ENCODE measurements at places on chromosomes 6 and 20.

GRCh38 chr20:54292185-54292584 is 84.3 kb downstream of the PFDN4 start:
- no peak for DNase-seq

- no peak for DNase-seq
Measured at GRCh38 chr6:162697872-162698403, 29.6 kb downstream of the PRKN start.

- DNase-seq, result peak; percentile 36
Measured at GRCh38 chr20:8803065-8803464, 265.8 kb upstream of the PLCB4 start.

GRCh38 chr20:46087161-46087560 is 2.6 kb downstream of the NCOA5 start:
- peak; percentile 9 for DNase-seq

- DNase-seq, result no peak
Measured at GRCh38 chr6:16822529-16822928, 61.3 kb upstream of the ATXN1 start.

- no peak for DNase-seq
Measured at GRCh38 chr6:133528566-133528965, 287.4 kb downstream of the EYA4 start.

DNA sequence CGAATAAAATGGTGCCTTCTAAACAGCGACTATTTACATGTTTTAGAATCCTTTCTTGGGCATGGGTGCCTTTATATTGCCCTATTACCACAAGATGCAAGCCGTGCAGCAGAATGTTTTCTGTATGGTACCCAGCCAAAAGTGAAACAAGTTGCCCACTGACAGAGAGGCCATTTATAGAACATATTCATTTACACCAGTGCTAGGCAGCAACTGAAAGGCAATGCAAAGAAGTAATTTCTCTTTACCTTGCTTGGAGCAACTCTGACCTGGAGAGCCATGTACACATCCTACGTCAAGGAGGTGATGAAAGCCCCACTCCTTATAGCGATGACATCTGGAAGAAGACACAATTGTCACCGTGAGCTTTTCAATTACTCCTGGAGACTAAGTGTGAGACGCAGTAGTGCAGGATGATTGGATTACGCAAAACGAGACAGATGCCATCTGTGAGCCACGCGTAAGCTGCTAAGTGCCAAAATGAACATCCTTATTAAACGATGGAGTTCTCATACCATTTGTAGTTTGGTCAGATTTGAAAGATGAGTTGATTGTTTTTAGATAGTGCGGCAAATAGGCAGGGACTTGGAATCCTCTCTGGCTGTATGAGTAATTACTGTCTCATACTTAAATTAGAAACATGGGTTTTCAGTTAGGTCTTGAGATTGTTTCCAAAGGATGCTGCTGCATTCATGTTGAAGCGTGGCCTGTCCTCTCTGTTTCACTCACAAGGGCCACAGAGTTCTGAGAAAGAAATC is at the start of gene TMEM244:
TMEM244 (minus strand) TSS at position 408 of the 758 bp plus-strand sequence; CDS start at position 281, 127 bp downstream.
- DNase-seq, result peak; percentile 79

DNA sequence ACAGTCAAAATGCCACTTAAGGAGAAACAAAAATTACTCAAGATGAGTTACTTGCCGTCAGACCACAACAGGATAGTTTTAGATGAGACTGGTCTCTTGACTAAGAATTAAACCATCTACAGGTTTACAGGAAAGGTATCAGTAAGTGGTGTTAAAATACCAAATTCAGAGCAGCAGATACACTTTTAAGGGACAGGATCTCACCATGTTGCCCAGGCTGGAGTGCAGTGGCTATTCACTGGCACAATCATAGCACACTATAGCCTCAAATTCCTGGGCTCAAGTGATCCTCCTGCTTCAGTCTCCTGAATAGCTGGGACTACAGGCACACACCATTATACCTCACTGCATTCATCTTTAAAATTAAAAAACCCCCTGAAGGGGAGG is 4.7 kb downstream of the MCCD1 start:
- no peak for DNase-seq

GRCh38 chr6:30168741-30169140 is 5.4 kb downstream of the TRIM15 start:
- no peak for DNase-seq

DNA sequence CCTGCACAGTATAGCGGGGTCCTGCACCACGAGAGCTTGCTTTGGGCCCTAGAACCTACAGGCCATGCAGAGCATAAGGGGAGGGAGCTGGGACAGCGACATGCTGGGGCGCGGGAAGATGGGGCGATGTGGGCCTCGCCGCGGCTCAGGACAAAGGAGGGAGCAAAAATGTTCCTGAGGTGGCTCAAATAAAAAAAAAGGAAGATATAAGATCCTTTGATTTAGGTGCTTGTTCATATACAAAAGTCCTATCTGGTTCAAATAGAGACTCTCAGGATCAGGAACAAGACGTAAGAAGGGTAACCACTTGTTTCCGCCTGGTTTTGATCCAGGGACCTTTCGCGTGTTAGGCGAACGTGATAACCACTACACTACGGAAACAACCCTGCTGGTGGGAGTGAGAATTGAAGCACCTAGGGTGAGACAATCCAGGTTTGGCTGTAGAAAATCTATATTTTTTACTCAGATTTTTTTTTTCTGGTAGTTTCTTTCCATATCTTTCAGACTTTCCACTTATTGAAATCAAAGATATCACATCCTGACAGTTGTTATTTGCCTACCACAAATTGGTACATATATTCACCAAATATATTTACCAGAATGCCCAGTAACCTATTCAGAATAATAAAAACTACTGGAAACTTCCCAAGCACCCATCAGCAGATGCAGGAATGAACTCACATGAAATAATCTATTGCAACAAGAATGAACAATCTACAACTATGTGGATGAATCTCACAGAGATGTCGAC is 177.9 kb upstream of the ZNF184 start:
- DNase-seq, result peak; percentile 52

DNA sequence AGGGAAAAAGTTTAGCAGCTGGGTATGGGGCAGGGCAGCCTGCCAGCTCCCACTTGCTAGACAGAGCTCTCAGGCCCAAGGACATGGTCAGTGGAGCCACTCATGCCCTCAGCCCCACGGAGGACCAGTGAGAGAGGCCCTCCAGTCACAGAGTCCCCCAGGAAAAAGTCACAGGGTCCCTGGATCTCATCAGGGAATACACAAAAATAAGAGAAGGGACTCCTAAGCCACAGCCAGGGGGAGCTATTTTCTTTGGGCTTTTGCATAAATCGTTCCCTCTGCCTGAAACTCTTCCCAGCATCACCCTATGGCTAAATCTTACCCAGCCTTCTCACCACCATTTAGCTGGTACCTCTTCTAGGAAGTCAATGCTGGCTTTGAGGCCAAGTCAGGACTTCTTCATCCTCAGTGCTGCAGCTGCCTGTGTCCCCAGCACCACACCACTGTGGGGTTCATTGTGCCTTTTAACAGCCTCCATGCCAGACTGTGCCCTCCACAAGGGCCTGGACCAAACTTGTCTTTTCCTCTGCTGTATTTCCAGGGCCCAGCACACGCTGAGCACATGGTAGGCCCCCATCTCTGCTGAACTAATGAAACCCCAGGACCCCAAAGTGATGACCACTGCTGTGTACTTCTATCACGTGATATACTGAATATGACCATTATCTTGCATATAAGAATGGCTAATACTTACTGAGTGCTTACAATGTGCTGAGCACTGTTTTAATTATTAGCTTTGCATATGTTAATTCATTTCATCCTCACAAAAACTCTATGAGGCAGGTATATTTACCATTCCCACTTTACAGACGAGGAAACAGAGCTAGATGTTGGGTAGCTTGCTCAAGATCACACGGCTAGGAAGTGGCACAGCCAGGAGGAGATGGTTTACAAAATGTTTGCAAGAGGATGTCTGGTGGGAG is 2.0 kb downstream of the ZNF335 start:
- DNase-seq, result peak; percentile 71

GRCh38 chr6:1385129-1386037 is 4.0 kb upstream of the FOXF2 start:
- DNase-seq, result no peak

GRCh38 chr6:15408758-15409157 is 162.9 kb downstream of the JARID2 start:
- no peak for DNase-seq

DNA sequence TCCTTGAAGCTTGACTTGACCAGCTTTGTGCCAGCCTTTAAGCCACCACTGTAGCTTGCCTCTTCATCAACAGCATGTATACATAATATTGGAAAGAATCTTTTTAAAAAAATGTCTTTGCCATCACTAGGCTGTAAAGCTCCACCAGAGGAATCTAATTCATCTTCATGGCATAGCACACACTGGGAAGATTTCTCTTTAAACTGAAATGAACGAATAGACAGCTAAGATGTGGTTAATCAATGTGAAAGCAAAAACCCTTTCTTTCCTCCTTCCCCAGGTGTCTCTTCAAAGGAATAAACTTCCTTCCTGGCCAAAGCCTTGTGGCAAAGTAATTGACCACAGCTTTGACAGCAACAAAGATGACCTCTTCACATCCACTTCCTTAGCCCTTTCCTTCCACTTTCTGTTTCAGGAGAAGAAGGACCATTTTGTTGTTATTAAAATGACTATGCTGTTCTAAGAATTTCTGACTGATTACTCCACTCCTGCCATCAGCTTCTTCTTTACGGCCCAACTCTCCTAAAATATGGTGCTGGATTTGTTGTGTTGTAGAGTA is 428.7 kb upstream of the SOX4 start:
- DNase-seq, result peak; percentile 1

DNA sequence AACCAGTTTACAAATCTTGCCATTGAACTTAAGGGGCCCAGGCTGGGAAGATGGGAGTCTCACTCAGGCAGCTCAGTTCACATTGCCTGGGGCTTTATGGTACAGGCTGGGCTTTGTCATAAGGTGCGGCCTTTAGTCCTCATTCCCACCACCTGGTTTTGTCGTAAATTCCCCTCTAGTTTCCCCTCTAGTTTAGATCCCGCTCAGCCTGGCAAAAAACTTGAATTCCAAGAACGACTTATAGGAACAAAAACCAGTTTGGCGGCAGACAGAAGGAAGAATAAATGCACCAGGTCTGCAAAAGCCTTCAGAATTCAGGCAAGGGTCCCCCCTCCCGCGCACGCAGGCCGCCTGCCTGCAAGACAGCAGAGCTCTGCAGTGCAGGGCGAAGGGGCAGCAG is 4.1 kb downstream of the BMP7 start:
- no peak for DNase-seq

DNA sequence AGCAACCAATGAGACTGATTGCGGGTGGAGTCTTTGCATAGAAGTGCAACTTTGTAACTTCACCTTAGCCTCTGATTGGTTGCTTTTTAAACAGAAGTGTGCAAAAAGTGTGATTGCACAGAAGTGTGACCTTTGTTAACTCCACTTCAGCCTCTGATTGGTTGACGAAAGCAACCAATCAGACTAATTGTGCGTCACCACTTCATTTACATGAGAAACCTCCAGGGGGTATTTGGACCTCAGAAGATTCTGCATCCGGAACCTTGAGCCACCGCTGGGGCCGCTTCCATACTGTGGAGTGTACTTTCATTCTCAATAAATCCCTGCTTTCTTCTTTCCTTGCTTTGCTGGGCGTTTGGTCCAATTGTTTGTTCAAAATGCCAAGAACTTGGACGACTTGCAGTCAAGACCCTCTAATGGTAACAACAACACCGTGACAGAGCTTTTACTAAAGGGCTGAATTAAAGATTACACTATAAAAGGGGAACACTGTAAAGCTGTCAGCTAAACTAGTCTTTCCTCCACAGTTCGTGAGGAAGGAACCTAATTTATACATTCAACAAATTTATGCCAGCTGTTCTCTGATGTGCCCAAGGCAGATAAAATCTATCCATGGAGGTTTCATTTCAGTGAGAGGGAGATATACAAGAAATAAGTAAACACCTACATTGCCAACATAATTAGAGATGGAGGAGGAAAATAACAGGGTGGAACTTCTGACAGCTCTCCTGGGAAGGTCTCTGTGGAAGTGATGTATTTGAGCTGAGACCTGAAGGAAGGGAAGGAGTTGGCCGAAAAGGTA is 1.4 kb upstream of the HECA start:
- no peak for DNase-seq

GRCh38 chr6:146739696-146740095 is 140.9 kb downstream of the ADGB start:
- DNase-seq, result no peak

DNA sequence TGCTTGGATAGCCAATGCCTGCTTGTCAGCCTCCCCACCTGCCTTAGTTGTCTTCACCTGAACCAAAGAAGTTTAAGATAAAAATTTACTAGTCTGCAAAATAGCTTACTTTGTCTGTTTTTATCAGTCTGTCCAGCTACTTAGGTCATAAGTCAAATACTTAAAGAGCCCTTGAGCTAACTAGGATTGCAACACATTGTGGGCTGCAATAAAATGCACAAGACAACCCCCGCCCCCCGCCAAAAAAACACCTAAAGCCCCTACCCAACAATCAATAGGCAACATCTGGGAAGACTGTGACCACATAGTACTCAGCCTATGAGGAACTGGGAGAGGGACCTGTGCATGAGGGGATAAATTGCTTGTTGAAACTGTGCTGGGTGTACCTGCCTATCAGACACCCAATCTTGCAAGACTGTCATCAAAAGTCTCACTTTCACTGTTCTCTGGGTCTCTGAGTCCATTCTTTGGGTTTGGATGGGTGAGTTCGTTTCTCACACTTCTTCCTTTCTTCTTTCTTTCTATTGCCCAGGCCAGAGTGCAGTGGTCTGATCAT is 27.3 kb upstream of the ABCC10 start:
- no peak for DNase-seq

DNA sequence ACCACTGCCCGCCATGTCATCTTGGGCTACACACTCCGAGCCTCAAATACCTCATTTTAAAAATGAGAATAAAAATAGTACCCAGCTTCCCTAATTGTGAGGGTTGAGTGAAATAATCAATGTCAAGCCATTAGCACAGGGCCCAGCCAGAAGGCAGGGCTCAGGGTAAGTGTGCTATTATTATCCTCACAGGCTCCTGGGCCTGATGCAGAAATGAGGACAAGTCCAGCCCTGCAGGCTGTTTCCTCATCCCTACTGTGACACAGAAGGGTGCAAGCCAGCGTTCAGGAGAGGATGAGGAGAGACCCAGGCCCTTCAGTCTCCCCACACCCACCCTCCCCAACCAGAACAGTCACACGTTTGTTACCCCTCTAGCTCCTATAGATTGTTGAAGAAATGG is 4.0 kb downstream of the DLK2 start:
- no peak for DNase-seq

DNA sequence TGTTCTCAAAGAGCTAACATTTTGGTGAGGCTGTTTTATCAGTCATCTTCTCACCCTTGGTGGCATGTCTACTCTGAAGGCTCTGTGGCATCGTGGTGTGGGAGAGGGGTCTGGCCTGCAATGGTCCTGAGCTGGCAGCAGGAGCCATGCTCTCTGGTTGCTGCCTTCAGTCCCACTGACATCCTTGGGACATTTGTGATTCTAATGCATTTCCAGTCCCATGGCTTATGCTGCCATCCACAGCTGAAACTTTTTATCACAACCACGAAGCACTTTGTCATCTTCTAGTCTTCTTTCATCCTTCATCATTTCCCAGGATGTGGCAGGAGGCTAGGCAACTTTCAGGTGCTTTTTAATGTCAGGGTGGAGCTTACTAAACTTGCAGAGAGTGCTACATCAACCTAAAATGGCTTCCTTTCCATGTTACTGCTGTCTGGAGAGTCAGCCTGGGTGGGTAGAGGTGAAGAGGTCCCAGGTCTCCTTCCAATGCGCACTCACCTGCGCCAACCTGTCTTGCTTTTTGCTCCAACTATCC is 77.1 kb downstream of the GPR63 start:
- DNase-seq, result no peak

Data from fibroblast of skin of back (primary cell).